ENCODE measurements at places on chromosomes 16 and 17. TPM values are rescaled to one million over a fixed set of nuclear protein-coding genes. Genes with fewer than 3 reads are reported as not detected.

The SETD1A gene
- 2.4 TPM for total RNA-seq

DNA sequence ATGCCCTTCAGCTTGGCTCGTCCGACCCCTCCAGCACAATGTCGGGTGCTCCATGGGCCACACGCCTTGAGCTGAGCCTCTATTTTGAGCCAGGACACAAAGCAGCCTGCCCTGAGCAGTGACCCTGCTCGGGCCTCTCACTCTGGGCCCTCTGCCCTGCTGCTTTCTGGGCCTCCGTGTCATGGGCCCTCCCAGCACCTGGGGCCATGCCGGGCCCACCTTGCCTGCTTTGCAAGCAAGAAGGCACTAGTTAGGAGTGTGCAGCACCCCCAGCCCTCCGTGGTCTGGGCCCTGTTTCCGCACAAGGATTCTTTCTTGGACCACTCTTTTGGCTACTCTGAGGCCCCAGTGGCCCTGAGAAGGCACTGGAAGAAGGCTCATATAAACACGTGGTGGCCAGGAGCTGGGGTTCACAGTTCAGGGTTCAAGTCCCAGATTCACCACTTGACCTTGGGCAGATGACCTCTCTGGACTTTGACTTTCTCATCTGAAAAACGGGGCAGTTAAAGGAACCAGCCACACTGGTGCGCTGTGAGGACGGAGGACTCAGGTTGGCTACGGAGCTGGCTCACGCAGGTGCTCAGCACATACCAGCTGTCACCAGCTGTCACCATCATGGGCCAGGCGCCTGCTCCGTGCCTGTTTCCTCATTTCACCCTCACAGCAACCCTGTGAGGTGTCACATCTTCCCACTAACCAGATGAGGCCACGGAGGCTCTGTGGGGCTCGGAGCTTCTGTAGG lies 166.0 kb upstream of the GSE1 start:
- no peak for DNase-seq

The ABCA3 gene
- total RNA-seq = 26.2 TPM

GRCh38 chr16:57998992-57999365 lies 1.5 kb downstream of the ZNF319 start:
- no peak for DNase-seq

DNA sequence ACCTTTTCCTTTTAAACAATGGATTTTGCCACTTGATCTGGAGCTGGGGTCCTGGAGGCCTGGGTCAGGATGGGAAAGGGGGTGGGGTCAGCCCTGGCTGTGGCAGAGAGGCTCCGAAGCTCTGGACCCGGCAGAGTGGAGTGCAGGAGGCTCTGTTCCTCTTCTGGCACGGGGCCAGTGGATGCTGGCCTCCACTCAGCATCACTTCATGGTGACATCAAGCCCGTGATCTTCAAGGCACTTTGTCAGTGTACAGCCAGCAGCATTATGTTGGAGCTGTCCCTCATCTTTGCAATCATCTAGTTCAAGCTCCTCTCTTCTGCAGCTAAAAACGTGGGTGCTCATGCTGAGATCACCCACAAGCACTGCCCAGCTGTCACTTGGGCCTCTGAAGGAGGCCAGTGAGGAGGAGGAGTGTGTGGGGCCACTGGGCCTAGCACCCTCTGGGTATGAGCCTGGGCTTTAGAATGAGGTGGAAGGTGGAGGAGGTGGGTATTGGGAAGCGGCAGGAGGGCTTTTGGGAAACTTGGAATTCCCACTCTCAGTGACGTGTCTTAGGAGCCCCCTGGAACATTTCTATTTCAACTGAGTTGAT lies 45.9 kb upstream of the MGAT5B start:
- DNase-seq = no peak

The TNFRSF13B gene
- total RNA-seq = not detected

The TMEM114 gene
- total RNA-seq = not detected

DNA sequence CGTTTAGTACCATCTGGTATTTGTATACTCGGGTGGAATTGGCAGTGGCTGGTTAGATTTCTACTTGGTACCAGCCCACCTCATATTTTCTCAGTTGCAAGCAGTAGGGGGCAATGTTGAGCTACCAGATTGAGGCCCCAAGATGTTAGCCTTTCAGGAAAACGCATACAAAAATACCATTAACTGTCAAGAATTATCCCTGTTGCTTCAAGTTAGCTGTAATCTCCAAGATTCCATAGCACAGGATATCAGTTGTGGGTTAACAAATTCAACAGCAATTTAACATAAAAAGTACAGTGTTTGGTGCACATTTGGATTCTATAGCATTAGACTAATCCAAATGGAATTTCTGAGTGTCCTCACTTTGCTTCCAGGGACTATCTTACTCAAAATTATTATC lies 188.2 kb downstream of the FTO start:
- DNase-seq = no peak

The ADPRM gene
- total RNA-seq = 9.2 TPM
